T-helper 17 cell (primary cell): ENCODE measurements at places on chromosomes 1 and 21.

GRCh38 chr1:202791077-202791747 lies 17.0 kb downstream of the KDM5B start:
- no peak for DNase-seq

- no peak for DNase-seq
Measured at GRCh38 chr1:165641231-165641987, 10.4 kb downstream of the MGST3 start.

DNA sequence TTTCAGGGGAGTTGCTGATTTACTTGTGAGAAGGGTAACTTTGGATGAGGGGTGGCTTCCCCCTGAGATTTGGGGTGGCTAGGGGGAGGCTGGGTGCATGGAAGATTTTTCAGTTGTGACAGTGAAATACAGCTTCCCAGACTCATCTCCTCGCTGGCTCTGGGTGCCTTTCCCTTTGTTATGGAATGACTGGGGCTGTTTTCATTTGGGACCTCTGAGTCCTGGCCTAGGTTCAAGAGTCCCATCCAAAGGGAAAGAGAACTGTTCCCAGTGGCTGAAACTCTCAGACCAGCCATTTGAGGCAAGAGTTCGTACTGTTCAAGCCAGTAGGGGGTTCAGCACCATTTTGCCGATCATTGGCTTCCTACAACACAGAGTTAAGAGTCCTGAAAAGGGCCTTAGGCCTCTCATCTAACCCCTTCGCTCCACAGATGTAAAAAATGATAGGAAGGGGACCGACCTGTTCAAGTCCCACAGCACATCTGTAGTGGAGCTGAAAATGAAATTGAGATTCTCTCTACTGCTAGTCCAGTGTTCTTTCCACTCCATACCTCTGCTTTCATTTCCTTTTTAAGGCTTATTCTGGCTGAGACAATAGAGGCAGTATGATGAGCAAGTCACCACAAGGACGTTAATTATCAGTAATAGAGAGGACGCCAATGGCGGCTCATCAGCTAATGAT lies 958 bp downstream of the DDR2 start:
- no peak for DNase-seq

GRCh38 chr1:97989094-97989680 lies 68.4 kb upstream of the DPYD start:
- no peak for DNase-seq

DNA sequence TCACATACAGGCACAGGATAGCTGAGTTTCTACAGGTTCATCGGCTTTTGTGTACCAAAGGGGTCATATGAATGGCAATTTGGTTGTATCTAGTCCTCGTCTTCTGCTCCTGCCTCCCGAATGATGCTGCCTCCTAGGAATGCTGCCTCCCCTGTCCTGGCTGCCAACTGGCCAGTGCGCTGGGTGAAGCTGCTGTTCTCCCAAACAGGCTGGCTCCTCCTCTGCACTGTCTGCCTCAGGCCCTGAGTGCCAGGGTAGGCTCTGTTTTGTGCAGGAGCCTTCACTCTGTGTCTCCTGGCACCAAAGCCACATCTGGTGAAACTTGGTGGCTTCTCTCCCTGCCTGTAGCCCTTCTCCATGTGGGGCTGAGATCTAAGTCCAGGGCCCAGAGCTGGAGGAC lies 60.3 kb downstream of the RHOU start:
- no peak for DNase-seq
